ENCODE measurements at places on chromosomes 7 and 10. TPM values are rescaled to one million over a fixed set of nuclear protein-coding genes. Genes with fewer than 3 reads are reported as not detected.

ZWINT gene
- 9.5 TPM for polyA plus RNA-seq

IRF5 gene
- 0.38 TPM for polyA plus RNA-seq

EBLN1 gene
- not detected for polyA plus RNA-seq

CYP2C18 gene
- polyA plus RNA-seq, result not detected

- no peaks in the 10 kb centered on the region for H3K4me1 ChIP-seq
- no peak overlapping the region for H3K27ac ChIP-seq
- no peak for DNase-seq
- H3K4me3 ChIP-seq, result no peak overlapping the region
- H3K36me3 ChIP-seq, result no peaks in the 10 kb centered on the region
These were observed 198.1 kb downstream of the REEP3 start for GRCh38 chr10:63719226-63719856.

DNA sequence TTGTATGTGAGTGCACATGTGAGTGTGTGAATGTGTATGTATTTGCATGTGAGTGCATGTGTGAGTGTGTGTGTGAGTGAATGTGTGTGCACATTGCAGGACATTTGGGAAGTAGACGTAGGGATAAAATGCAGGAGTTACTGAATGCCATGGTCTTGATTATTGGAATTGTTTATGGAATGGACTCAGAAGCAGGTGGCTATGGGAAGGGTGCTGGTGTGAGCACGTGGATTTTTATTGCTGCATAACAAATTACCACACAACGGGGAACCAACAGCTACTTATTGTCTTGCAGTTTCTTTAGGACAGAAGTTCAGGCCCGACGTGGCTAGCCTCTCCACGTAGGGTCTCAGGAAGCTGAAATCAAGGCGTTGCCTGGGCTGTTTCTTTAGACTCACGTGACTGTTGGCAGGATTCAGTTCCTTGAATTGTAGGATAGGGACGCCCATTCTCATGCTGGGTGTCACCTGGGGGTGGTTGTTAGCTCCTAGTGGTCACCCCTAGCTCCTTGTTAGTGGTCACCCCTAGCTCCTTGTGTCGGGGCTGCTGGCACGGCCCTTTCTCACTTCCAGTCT is 48.3 kb upstream of the ZNF32 start:
- no peaks in the 10 kb centered on the region for H3K27me3 ChIP-seq
- no peak for DNase-seq
- H3K4me1 ChIP-seq, result no peaks in the 10 kb centered on the region
- H3K4me3 ChIP-seq, result no peak overlapping the region
- H3K36me3 ChIP-seq, result no peaks in the 10 kb centered on the region

DNA sequence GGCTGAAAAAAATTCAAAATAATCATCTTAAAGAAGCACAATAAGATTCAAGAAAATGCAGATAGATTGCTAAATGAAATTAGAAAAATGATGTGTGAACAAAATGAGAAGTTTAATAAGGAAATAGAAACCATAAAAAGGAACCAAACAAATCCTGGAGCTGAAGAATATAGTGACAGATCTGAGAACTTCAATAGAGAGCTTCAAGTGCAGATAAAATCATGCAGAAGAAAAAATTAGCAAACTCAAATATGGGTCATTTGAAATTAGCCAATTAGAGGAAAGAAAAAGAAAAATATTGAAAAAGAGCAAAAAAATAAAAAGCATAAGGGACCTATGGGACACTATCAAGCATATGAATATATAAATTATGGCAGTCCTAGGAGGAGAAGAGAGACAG is 720.1 kb downstream of the PARD3 start:
- no peaks in the 10 kb centered on the region for H3K36me3 ChIP-seq
- no peaks in the 10 kb centered on the region for H3K27me3 ChIP-seq
- H3K27ac ChIP-seq, result no peak overlapping the region
- H3K4me1 ChIP-seq, result no peaks in the 10 kb centered on the region
- no peak for DNase-seq
- H3K4me3 ChIP-seq, result no peak overlapping the region

GRCh38 chr7:13992596-13992964 is 3.1 kb upstream of the ETV1 start:
- no peak overlapping the region for H3K27ac ChIP-seq
- H3K4me3 ChIP-seq, result no peak overlapping the region
- H3K36me3 ChIP-seq, result no peaks in the 10 kb centered on the region
- no peaks in the 10 kb centered on the region for H3K4me1 ChIP-seq
- DNase-seq, result no peak
- peaks cover 6% of the 10 kb centered on the region for H3K27me3 ChIP-seq

GRCh38 chr10:51001587-51001986 is 72.7 kb upstream of the PRKG1 start:
- H3K4me1 ChIP-seq, result no peaks in the 10 kb centered on the region
- no peak overlapping the region for H3K4me3 ChIP-seq
- H3K27me3 ChIP-seq, result no peaks in the 10 kb centered on the region
- no peak for DNase-seq
- no peak overlapping the region for H3K27ac ChIP-seq

DNA sequence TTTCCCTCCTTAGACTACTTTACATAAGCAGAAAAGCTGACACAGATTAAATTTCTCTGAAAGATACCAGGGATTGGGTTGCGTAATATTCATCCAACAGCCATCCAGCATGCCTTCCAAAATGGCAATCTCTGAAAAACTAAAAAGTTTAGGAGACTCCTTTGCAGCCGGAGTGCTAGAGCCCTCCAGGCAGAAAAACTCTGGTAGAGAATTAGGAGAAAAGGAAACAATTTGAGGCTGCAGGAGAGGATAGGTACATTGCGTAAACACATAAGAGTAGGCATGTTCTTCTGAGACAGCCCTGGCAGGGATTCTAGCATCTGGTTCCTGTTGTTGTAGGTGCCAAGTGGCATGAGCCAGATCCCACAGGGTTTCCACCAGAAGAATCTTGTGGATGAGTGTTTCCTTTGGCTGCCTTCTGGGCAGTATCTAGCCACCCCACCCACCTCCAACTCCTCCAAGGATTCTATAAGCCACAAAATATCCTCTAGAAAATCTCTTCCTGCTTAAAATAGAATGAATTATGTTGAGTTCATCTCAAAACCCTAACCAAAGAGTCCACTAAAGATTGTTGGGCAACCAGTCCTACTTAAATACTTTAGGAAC is 402.4 kb downstream of the HGF start:
- no peak for DNase-seq
- H3K36me3 ChIP-seq, result no peaks in the 10 kb centered on the region
- no peaks in the 10 kb centered on the region for H3K4me1 ChIP-seq
- no peaks in the 10 kb centered on the region for H3K27me3 ChIP-seq

DNA sequence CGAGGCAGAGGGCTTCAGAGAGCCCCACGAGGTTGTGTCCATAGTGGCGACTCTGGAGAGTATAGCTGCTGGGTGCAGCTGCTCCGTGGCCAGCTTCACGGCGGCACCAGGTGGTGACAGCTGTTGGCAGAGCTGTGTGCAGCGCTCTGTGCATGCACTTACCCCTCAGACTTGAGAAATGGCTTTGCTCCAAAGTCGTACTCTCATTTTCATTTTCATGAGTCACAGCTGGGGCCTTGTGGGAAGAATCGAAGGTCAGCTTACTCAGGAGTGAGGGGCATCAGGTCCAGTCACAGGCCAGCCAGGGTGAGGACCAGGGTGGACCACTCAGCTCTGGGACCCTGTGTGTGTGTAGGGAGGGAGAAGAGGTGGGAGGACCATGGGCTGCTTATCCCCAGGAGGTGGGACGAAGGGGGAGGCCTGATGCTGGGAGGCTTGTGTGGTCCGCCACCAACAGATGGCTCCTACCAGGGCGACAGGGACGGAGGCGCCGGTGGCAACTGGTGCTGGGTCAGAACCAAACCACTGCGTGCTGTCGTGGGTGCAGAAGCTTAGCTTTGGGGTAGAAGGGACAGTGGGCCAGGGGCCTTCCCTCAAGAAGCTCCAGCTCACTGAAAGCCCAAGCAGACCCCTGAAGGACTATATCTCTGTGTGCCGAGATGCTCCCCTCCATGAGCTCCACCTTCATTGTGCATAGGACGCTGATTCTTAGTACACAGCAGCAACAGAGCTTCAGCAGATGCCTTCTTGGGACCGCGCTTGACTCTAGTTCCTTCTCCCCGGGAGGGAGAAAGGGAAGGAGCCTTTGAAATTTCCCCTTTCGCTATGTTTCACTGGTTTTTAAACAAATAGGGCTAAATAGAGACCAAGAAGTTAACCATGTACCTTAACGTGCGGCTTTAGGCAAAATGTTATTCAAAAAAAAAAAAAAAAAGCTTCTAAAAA is 225.0 kb downstream of the CELF2 start:
- H3K27me3 ChIP-seq, result no peaks in the 10 kb centered on the region
- peaks cover 3% of the 10 kb centered on the region for H3K36me3 ChIP-seq
- H3K4me3 ChIP-seq, result no peak overlapping the region
- peaks cover 60% of the 10 kb centered on the region for H3K4me1 ChIP-seq
- peak overlapping the region; percentile 45 for H3K27ac ChIP-seq

DNA sequence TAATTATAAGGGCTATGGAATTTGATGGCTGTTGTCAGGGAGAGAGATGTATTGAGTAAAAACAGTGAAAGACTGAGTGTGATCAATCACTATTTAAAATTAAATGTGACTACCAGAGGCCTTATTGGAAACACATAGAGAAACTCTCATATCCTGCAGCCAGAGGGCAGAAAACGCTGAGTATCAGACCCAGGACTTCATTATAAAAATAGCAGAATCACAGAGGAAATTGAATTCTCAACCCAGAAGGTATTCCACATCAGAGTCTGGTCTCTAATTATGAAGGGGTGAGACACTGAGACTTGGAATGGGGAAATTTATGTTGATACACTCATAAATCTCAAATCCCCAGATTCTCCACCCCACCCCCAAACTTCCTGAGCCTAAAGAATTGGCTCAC is 69.5 kb upstream of the IL6 start:
- H3K4me1 ChIP-seq, result no peaks in the 10 kb centered on the region
- H3K27ac ChIP-seq, result no peak overlapping the region
- no peaks in the 10 kb centered on the region for H3K36me3 ChIP-seq
- no peaks in the 10 kb centered on the region for H3K27me3 ChIP-seq
- peak; percentile 35 for DNase-seq

GRCh38 chr10:112343056-112343806 is 30.7 kb upstream of the ACSL5 start:
- H3K4me3 ChIP-seq, result no peak overlapping the region
- H3K4me1 ChIP-seq, result no peaks in the 10 kb centered on the region
- H3K27ac ChIP-seq, result no peak overlapping the region
- H3K27me3 ChIP-seq, result no peaks in the 10 kb centered on the region
- no peaks in the 10 kb centered on the region for H3K36me3 ChIP-seq

- H3K36me3 ChIP-seq, result no peaks in the 10 kb centered on the region
- H3K4me1 ChIP-seq, result peaks cover 51% of the 10 kb centered on the region
- peaks cover 78% of the 10 kb centered on the region for H3K27me3 ChIP-seq
- no peak for DNase-seq
- H3K4me3 ChIP-seq, result no peak within 1 kb of the TSS
- no peak within 1 kb of the TSS for H3K27ac ChIP-seq
These were observed at the start of gene HOXA7 for GRCh38 chr7:27156508-27156898. HOXA7 (minus strand) TSS chr7:27156675; CDS start chr7:27156545, 130 bp downstream.

DNA sequence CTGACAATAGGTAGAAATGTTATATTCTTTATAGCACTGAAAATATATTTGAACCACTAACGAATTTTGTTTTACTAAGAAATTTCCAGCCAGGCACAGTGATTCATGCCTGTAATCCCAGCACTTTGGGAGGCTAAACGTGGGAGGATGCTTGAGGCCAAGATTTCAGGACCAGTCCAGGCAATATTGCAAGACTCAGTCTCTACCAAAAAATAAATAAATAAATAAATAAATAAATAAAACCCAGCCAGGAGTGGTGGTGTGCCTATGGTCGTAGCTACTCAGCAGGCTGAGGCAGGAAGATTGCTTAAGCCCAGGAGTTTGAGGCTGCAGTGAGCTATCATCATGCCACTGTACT is 39.8 kb downstream of the PIP4K2A start:
- H3K27me3 ChIP-seq, result no peaks in the 10 kb centered on the region
- peaks cover 77% of the 10 kb centered on the region for H3K4me1 ChIP-seq
- no peaks in the 10 kb centered on the region for H3K36me3 ChIP-seq

DNA sequence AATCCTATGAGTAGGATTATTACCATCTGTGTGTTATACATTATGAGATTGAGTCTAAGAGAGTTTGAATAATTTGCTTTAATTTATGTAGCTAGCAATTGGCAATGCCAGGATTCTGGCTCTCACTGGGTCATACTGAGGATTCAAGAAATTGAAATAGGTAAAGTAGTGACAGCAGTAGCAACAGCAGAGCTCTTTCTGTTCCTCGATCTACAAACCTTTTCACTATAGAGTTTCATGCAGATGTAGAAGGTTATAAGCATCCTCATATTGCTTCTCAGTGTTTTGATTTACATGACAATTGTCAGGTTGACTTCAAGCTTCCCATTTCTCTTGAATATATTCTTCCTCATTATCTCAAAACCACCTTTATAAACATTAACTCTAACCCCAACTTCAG is 294.1 kb upstream of the CSTF2T start:
- H3K36me3 ChIP-seq, result no peaks in the 10 kb centered on the region
- no peak for DNase-seq
- H3K4me1 ChIP-seq, result no peaks in the 10 kb centered on the region

DNA sequence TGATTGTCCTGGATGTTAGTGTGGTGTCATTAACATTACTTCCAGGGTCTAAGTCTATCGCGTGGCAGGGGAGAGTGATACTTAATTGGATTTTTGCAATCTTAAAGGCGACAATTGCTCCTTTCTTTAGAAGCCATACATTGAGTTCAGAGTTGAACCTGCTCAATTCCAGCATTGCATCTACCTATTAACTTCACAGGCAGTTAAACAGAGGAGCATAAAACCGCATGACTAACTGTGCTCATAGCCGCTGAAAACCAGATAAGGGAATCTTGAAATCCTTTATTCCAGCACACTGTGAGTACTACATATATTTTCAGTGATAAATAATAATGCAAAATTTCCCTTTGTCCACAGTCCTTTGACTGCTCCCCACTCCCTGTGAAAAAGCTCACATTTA is 255.3 kb downstream of the STK31 start:
- no peaks in the 10 kb centered on the region for H3K4me1 ChIP-seq
- no peak overlapping the region for H3K4me3 ChIP-seq
- DNase-seq, result no peak

GRCh38 chr7:134186801-134187200 is 59.7 kb downstream of the LRGUK start:
- DNase-seq, result no peak
- no peak overlapping the region for H3K4me3 ChIP-seq
- no peaks in the 10 kb centered on the region for H3K27me3 ChIP-seq
- H3K4me1 ChIP-seq, result no peaks in the 10 kb centered on the region

GRCh38 chr7:135178364-135178763 is 7.9 kb upstream of the CYREN start:
- H3K27me3 ChIP-seq, result no peaks in the 10 kb centered on the region
- no peak overlapping the region for H3K27ac ChIP-seq
- no peaks in the 10 kb centered on the region for H3K4me1 ChIP-seq
